ENCODE measurements at places on chromosomes 16 and 17.

GRCh38 chr17:10666906-10667305 lies 9.8 kb upstream of the MYH3 start:
- DNase-seq, result no peak

GRCh38 chr16:24217461-24217860 lies 38.7 kb upstream of the CACNG3 start:
- no peak for DNase-seq

- no peak for DNase-seq
Measured at GRCh38 chr17:78677303-78678221, 100.4 kb upstream of the DNAH17 start.

DNA sequence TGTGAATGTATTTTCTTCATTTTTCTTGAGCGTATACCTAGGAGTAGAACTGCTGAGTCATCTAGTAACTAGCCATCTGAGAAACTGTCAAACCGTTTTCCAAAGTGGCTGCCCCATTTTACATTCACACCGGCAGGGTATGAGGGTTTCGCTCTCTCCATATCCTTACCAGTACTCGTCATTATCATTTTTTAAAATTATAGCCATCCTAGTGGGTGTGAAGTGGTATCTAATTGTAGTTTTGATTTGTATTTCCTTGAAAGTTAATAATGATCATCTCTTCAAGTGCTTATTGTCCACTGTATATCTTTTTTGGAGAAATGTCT lies 6.0 kb downstream of the RNF157 start:
- DNase-seq, result no peak

GRCh38 chr16:53803451-53803850 lies 99.5 kb downstream of the FTO start:
- no peak for DNase-seq

- DNase-seq, result no peak
Measured at GRCh38 chr17:3917391-3917931, 1.2 kb upstream of the P2RX1 start.

GRCh38 chr16:60203525-60204124 lies 1469.5 kb upstream of the GOT2 start:
- DNase-seq, result no peak

DNA sequence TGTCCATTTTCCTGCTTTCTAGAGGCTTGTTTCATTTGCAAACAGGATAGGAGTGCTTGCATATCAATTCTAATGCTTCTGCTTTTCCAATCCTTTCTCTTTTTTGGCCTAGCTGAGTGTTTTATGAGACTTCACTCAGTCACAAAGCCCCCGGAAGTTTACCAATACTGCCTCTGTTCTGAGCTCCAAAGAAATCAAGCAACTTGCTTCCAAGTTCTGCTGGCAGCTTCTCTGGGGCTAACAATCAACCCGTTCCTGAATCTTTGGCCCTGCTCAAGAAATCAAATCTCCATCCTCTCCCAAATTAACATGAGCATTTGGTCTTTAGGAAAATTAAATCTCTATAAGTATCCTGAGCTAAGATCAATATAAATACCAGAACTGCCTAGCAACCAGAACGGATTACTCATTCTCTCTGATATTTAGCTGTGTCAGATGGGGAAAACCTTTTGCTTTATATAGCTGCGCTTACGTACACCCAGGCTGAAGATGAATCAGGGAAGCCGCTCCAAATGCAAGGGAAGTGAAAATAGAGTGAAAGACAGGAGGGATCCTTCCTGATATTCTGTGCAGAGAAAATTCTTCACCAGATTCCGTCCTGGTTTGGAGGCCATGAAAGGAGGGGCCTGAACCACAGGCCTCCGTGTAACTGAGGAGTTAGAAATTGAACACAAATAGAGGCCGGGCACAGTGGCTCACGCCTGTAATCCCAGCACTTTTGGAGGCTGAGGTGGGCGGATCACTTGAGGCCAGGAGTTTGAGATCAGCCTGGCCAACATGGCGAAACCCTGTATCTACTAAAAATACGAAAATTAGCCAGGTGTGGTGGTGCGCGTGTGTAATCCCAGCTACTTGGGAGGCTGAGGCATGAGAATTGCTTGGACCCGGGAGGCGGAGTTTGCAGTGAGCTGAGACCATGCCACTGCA lies 23.3 kb upstream of the GRB2 start:
- no peak for DNase-seq

GRCh38 chr16:1505912-1506311 lies 12.8 kb downstream of the TELO2 start:
- DNase-seq, result no peak

DNA sequence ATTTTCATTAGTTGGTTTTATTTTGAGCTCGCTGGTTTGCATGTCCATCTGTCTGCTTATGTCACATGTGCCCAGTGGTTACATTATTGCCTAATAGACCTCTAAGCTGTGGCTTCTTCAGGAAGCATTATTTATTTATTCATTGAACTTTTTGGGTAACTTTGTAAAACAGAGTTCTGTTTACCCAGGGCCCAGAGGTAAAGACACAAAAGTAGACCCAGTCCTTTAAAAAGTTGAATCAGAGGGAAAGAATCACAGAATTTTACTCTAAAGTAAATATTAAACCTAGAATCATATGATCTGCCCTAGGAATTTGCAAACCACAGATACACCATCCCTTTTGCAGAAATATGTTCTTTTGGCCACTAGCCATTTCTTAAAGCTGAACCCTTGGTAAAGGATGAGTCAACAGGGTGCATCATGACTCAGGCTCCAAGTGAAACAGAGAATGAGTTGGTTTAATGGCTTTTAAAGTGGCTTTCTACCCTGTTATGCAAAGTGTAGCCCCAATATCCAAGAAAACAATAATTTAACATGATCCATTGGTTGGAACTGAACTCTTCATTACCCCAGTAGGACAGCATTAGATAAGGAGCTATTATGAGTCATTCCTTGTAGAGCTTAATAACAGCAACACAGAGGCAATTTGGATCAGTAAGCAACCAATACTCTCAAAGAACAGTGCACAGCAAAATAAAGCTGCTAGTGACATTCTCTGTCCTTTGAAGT lies 236.3 kb downstream of the KCNJ2 start:
- no peak for DNase-seq
